GOT3 (cell line): ENCODE measurements at places on chromosomes 3 and 15.

- DNase-seq, result no peak
Observed at GRCh38 chr3:175983379-175983778, 1124.2 kb downstream of the NAALADL2 start.

- no peak for DNase-seq
Observed at GRCh38 chr15:96354731-96355567, 24.4 kb downstream of the NR2F2 start.

DNA sequence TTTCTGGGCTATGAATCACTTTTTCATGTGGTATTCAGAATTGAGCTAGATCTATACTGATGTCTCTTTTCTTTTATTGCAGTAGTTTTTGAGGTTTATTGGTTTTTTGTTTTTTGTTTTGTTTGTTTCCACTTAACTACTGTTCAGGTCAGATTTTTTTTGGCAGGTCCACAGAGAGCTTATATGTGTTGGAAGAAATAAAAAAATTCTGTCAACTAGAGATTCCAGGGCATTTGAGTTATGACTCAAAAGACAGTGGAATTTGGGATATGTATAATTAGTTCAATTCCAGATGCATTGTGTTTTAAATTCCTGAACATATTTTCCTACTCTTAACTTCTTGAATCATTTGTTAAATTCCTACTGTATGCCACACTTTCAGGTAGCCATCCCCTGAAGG is 727.2 kb downstream of the SI start:
- DNase-seq, result no peak

DNA sequence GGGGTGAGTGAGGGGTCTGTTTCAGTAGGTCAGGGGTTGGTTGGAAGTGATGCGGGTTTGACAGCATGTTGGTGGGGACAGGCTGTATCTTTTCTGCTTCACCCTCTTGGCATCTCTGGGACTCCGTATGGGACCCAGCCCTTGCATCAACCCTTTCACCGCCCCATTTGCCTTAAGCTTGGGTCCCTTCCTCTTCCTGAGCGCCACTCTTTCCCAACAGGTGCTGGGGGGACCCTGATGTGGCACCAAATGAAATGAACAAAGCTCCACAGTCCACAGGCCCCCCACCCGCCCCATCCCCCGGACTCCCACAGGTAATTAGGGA is 1.1 kb downstream of the EIF4G1 start:
- no peak for DNase-seq

- no peak for DNase-seq
Observed at GRCh38 chr15:78070049-78070700, 7.3 kb downstream of the TBC1D2B start.

GRCh38 chr3:48397767-48398681 is 26.0 kb downstream of the FBXW12 start:
- DNase-seq, result no peak

DNA sequence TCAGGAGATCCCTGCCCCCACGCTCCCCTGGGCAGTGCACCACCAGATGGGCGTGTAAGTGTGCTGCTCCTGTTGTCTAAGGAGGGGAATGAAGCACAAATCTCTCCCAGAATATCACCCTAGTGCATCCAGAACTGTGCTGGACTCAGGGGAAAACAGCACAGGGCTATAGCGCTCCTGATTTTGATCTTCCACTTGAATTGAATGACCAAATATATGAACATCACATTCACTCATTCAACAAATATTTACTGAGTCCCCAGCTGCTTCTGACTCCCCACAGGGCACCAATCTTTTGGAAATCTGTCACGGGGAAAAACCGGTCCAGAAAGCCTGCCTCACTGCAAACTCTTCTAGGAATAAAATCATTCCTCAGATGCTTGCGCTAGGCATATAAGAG is 2.4 kb downstream of the CPLX3 start:
- DNase-seq, result no peak

DNA sequence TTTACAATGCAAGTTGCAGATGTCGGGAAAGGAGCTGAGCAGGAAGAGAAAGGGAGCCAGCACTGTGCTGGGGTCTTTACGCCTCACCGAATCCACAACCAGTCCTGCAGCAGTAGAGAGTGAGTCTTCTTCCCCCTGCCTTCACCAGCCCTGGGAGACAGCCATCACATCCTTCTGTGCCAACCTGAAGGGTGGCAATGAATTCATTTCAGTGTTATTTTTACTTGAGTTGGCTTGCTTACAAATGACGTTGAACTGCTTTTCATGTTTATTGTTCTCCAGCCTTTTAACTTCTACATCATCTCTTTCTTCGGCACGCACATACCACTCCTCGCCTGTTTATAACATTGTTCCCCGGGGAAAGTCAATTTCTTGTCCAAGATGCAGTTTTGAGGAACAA is 77.1 kb downstream of the TRIM42 start:
- DNase-seq, result no peak

GRCh38 chr3:196207833-196208607 is 3.2 kb downstream of the ZDHHC19 start:
- no peak for DNase-seq

DNA sequence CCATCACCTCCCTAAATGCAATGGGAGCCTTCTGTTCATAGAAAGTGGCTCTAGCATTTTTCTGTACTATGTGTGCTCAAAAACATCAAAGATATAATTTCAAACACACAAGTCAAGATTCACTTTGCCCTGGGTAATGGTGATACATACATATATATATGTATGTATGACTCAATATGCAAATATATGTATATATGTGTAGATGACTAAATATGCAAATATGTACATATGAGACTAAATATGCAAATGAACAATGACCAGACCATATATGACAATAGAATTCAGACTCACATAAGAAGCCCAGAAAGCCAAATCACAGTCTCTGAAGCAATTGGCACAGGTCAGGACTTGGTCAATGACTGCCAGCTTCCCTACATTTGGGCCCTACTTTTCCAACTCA is 36.9 kb upstream of the SNRK start:
- DNase-seq, result no peak

DNA sequence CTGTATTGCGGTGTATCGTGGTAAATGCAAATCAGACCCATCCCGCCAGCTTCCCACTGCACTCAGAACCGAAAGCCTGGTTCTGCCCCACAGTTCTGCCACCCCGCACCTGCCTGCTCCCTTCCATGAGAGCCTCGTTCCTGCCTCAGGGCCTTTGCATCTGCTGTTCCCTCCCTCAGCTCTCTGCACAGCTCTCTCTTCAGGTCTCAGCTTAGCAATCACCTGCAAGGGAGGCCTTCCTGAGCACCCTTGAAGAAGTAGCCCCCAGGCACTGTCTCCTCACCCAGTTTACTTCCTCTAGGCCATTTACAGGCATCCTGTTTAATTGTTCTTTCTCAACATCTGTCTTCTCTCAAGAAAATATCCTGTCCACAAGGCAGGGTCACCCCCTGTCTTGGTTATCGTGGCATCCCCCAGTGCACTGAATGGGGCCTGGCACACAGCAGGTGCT is 13.3 kb upstream of the IQSEC1 start:
- DNase-seq, result no peak

GRCh38 chr3:95154766-95155165 is 1091.9 kb downstream of the NSUN3 start:
- DNase-seq, result no peak

GRCh38 chr3:188269040-188269439 is 115.1 kb downstream of the LPP start:
- no peak for DNase-seq

DNA sequence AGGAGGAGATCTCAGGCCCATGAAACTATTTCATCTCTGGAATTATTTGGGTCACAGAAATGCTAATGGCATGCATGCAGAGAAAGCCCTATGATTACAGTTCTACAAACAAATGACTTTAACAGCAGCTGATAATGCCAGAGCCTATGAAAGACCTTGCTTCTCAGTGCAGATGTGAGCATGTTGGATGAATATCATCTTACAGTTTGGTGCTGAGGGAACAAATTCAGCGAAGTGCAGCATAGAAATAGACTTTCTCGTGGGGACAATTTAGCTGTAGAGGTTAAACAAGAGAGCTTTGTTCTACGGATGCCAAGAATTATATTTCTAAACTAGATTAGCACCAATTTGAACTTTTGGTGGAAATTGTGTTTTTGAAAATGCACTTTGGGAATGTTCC is 27.7 kb downstream of the PTX3 start:
- no peak for DNase-seq

DNA sequence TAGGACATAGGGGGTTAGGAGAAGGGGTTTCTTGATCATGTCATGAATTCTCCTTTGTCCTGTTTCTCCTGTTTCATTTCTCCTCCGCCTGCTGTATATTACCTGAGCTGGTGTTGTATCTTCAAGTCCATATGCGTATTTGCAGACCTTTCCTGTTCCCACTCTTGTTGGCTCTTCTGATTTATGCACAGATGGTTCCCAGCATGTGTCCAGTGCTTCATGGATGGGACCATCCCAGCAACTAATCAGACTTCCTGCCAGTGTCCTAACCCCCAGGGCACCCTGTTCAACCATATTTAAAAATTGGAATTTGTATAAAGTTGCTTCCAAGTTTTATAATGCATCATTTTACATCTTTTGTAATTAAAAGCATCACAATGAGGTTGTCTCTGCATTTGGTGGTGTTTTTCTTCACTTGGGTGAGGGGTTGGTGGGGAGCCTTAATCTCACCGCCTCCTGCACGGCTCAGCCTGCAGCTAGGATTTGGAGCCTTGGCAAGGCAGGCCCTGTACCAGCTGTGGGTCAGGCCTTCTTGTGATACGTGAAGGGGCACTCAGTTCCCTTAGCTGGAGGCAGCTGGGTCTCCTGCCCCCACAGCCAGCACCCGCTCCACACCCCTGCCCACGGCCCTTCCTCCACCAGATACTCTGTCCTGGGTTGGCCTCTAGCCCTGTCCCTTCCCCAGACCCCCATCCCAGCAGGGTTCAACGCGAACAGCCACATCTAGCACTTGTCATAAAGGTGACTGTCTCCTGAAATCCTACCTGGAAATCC is 72.0 kb upstream of the BLM start:
- DNase-seq, result no peak

GRCh38 chr3:53506110-53506762 is 11.8 kb downstream of the CACNA1D start:
- DNase-seq, result no peak

DNA sequence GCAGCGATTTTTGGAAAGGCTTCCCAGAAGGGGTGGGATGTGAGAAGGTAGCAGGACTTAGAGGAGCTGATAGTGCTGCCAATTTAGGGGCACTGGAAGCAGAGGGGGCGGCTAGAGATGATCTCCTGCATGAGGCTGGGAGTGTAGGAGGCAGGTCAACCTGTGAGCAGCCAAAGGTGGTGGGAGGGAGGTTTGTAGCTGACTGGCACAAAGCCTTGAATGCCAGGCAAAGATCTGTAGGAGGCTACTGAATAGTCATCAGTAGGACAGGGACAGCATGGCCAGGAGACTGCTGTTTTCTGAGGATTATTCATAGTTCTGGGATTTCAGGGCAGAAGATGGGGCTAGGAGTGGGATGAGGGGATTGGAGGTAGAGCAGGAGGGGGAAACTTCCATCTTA is 2.2 kb downstream of the SCAMP5 start:
- DNase-seq, result no peak

DNA sequence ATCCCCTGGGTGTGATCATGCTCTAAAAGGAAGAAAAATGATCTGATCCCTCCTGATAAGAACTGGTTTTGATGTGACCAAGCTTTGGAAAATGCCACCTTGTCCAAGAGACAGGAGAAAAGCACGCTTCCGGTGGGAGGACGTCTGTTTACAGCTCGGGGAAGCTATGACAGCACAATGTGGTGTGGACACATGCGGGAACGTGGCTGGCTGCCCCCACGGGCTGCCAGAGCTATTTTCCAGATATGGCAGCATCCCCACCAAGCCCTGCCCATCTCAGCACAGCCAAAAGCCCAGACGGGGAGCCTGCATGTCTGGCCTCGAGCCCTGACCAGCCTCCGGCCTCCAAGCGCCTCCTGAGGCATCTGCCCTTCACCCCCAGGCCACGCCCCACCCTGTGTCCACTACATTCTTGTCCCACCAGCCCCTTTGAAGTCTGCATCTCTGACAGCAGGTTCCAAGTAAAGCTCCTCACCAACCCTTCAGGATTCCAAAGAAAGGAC is 63.2 kb upstream of the HRH1 start:
- DNase-seq, result no peak

DNA sequence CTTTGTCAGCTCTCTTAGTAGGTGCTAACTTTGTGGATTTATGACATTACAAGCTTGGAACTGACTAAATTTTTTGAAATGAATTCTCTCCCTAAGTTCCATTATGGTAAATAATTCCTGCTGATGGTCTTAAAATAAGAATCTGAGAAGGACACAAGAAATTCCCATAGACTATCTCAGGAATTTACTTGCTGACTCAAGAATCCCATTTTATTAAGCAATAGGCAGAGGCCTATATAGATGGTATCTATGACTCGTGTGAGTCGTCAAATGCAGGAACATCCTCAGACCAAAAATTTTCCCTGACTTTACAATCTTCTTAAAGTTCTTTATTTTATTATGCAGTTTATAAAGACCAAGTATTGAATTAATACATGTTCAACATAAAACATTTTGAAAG is 30.7 kb upstream of the CBLB start:
- DNase-seq, result no peak

DNA sequence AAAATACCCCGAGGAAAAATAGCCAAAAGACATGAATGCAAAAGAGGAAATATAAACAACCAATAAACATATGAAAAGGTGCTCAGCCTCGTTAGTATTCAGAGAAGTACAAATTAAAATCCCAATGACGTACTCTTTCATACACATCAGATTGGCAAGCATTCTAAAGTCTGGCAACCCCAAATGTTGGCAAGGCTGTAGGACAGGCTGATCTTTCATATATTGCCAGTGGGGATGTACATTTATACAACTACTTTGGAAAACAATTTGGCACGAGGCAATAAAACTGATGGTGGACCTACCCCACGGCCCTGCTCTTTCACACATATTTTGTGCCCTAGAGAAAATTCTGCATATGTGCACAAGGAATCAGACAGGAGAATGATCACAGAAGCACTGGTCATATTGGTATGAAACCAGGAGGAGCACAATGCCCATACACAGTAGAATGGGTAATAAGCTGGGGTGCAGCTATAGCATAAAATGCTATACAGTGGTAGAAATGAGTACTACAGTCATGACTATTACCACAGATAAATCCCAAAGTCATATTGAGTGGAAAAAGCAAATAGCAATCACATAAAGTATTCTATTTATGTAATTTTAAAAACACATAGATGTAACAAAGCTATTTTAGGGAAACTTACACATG is 176.0 kb upstream of the SLC24A5 start:
- no peak for DNase-seq

GRCh38 chr3:43766672-43767465 is 76.1 kb downstream of the ABHD5 start:
- no peak for DNase-seq

DNA sequence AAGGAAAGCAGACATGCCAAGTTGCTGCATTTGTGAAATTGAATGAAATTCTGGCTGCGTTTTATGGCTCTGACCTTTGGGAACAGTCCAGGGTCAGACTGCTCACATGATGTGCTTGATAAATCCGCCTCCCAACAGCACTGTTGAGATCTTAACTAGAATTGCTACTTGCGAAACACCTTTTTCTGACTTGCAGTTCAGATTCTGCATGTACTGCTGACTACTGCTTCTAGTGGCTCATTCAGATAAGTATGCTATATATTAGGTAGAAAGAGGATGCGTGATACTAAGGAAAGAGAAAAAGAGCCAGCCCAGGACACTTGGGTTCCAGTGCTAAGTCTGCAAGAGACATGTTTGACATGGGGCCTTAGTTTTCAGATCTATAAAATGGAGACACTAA is 129.4 kb downstream of the LPP start:
- no peak for DNase-seq
